ENCODE measurements at places on chromosomes 4 and X.
A peak's percentile ranks its signal among the peaks of the same experiment; 100 is the strongest.

GRCh38 chrX:53547668-53548067 is 113.5 kb upstream of the HSD17B10 start:
- DNase-seq = no peak

- DNase-seq = no peak
Observed at GRCh38 chr4:141640696-141641095, 4.3 kb downstream of the IL15 start.

DNA sequence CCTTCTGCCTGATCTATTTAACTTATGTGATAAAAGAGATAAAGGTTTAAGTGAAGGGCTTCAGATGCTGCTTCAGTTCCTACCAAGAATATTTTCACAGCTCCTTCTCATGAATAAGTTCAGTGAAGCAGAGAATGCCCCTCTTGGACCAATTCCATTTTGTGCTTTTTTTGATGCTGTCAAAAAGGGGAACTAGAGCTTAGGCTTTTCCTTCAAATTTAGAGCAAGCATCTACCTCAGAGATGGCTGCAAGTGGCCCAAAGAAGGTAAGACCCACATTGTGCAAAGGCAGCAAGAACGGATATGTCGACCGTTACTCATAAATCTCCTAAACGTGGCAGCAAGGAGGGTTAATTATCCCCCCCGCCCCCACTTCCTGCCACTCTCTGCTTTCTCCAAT is 4.5 kb downstream of the CHRDL1 start:
- no peak for DNase-seq

- no peak for DNase-seq
Observed at GRCh38 chrX:72023071-72023470, 108.6 kb downstream of the RTL5 start.

DNA sequence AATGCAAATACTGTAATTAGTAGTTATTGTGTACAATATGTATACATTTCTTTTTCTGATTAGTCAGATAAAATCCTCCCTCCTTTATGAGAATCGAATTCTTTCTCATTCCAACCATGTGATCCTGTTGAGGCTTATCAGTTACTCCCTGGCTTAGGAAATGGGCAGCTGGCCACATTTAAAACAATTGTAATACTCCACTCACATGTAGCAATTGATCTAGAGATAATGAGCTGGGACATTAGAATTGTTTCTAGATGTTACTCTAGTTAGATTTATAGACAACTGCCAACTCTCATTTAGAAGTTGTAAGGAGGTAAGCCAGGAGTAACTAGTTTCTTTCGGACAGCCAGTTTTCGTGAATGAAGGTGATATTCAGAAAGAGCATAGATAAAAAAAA is 859.3 kb upstream of the AADAT start:
- no peak for DNase-seq

DNA sequence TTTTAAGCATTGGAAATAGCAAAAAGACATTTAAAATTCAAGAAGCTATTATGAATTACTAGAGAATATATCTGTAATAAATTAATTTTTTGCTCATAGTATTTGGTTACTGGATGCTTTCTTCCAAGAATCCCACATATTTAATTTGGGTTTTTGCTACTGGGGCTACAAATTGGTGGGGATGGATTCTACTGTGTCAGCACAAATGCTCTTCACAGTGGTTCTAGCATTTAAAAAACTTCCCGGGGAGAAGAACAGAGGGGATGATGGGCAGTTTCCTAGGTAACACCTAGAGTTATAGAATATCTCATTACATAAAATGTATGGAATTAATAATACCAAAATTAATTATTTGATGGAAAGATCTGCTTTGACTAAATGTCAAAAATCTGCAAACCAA is 68.9 kb upstream of the PRPS2 start:
- DNase-seq = no peak

DNA sequence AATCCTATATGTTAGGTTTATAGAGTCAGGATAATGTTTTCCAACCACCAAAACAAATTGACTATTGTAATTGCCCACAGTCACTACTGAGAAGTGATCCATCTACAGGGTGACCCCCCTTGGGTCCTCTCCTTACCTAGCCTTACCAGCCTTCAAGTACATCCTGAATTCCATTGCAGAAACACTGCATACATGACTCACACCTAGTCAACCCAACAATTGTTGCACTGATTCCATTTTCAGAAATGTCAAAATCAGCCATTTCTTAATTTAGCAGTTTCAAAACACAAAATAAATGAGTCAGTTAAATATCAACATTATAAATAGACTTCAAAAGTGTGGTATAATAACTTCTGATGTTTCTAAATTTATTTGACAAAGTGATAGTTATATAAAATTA is 106.3 kb upstream of the TNIP3 start:
- DNase-seq = no peak

GRCh38 chr4:3860061-3860912 is 94.1 kb downstream of the ADRA2C start:
- DNase-seq = no peak

DNA sequence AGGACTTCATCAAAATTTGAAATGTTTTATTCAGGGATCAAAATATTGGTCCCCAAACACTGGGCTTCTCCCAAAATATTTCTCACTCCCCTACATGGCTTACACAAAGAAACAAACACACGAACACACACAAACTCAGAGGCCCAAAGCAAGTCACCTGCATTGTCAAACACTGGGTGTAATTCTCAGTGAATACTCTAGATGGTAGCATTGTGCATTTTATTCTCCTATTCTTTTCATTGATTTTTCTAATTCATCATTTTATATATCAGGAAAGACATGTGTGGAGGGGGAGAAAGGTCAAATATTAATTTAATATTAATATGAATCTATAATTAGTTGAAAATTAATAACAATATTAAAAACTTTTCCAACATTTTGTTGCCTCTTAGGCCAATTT is 72.3 kb upstream of the TNMD start:
- no peak for DNase-seq

- no peak for DNase-seq
Observed at GRCh38 chrX:64204252-64204651, 1.3 kb downstream of the AMER1 start.

- no peak for DNase-seq
Observed at GRCh38 chr4:124703154-124703553, 9.4 kb downstream of the ANKRD50 start.

GRCh38 chrX:153644356-153645125 is 2.5 kb upstream of the DUSP9 start:
- DNase-seq = no peak

- DNase-seq = no peak
Observed at GRCh38 chr4:13918991-13919441, 291.5 kb upstream of the BOD1L1 start.

GRCh38 chr4:79224777-79225104 is 101.1 kb downstream of the NAA11 start:
- no peak for DNase-seq

GRCh38 chr4:126794363-126794762 is 838.4 kb upstream of the INTU start:
- DNase-seq = no peak

DNA sequence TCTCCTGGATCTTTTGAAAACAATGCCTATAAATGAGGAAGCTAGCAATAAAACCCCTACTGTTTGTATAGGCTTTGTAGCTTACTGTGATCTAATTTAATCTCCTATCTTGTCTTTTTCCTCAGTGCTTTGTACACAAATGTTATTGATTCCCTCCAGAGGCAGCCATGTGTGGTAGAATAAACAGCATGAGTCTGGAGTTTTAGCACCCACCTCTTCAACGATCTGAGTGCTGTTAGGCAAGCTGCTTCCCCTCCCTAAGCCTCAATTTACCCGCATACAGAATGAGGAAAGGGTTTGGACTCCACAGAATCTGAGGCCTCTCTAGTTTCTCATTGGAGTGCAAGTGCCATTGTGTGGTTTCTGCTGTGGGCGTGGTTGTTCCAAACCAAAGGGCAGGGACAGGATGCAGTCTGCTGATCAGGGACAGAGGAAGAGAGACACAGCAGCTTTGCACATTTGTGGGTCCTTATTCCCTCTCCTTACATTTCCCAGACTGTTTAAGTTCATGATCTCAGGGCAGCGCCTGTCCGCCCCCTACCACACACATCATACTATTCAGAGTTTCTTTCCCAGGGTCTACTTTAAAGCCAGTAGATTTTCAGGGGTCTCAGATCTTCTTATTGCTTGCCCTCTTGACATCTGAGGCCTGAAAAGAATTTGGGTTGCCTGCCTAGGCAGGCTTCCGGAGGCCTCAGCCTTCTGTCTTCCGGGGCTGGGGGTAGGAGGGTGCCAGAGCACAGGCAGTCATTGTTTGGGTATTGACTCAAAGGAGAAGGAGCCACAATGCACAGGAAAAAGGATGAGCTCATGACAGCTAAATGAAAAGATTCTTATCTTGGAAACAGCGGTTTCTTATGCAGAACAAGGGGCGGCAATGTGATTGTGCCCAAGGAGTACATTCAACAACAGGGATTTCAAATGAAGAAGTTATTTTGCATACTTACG is 114.9 kb upstream of the TEX13D start:
- peak; percentile 43 for DNase-seq

DNA sequence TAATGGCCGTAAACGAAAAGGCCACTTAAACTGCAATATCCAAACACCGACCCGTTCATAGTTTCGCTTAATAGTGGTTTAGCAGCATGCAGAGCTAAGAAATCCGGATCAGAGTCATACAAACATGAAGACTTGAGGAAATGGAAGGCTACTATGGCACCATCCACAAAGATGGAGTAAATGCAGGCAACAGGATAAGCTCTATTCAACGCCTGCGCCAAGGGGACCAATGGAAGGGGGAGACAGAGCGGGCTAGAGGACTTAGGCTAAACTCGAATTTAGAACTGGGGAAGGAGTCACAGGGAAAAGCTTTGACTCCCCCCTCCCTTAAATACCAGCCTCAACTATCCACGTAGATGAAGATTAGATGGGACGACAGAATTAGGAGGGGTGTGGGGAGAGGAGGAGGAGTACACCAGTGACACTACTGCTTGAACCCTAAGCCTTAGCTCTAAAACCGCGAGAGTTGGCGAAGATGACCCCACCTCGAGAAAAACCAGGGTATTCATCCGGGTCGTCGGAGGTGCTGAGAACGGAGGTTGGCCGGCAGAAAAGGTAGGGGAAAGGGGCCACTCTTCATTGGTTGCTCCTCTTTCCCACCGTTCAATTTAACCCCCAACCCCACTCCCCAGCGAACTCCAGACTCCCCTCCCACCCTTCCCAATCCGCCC is 3.5 kb downstream of the HUWE1 start:
- DNase-seq = peak; percentile 22

DNA sequence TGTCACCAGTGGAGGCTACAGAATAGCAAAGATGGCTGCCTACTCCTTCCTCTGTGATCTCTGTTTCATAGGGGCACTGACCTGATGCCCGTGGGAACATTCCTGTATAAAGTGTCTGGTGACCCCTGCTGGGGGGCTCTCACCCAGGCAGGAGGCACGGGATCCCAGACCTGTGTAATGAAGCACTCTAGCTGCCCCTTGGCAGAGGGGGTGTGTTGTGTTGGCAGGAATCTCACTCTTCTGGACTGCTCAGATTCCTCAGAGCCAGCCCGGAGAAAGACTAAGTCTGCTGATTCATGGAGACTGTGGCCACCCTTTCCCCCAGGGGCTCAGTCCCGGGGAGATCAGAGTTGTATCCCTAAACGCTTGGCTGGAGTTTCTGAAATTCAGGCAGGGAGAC is 648.3 kb downstream of the SPRY1 start:
- no peak for DNase-seq

GRCh38 chrX:24260842-24261550 is 52.9 kb downstream of the SUPT20HL2 start:
- no peak for DNase-seq

DNA sequence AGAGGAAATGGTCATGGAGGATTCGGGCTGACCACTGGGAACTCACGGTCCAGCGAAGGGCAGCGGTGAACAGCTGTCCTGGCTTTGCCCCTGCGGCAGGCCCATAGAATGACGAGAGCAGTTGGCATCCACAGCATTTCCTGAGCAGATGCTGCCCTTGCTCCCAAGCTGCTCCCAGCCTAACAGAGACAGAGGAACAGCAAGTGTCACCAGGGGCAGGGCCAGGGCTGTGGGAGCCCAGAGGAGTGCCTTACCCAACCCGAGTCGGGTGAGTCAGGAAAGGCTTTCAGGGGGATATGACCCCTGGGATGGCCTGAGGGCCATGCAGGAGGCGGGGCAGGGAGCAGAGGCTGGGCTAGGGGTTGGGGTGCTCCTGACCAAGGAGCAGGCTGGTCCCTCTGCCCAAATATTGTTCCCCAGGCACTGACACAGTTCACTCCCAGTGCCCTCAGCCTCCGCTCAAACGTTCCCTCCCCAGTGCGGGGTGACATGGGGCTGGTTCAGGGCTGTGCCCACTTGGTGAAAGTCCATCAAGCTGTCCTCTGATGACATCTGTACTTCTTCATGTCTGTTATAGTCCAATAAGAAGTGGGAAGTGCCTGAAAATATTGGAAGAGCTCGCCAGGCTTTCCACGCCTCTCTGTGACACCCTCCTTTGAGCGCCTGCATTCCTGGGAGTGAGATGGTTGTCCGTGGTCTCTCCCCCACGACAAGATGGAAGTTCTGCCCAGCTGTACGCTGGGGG is 64.7 kb upstream of the GPR78 start:
- no peak for DNase-seq

DNA sequence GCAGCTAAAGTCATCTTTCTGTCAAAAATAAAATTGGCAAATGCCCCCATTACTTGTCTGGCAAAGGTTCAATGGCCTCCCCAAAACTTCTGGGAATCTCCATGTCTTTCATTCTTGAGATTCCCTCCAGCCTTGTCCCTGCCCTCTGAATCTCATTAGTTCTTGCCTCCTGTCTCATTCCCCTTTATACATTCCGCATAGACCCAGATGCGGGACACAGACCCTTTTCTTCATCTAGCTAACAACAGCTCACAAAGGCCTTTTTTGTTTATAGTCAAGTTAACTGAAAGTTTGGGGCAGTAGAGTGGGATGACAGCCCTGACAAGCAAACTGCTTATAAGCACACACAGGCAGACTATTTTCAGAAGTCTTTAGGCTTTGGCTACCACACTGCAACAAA is 306.1 kb upstream of the FAM241A start:
- no peak for DNase-seq

GRCh38 chr4:121122661-121123060 is 41.5 kb downstream of the TNIP3 start:
- no peak for DNase-seq

DNA sequence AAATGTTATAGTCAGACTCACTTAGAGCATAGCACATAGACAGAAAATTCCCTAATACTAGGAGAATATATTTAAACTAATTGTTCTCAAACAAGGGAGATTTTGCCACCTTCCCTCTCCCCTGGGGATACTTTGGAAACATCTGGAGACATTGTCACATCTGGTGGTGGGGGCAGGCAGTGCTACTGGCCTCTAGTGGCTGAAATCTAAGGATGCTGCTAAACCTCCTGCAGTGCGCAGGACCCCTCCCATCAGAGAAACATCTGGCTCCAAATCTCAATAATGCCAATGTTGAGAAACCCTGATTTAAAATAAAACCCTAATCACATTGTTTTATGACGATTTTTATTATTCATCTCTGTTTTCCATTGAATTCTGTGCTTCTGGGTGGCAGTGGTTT is 244.9 kb downstream of the FRMPD4 start:
- DNase-seq = no peak

DNA sequence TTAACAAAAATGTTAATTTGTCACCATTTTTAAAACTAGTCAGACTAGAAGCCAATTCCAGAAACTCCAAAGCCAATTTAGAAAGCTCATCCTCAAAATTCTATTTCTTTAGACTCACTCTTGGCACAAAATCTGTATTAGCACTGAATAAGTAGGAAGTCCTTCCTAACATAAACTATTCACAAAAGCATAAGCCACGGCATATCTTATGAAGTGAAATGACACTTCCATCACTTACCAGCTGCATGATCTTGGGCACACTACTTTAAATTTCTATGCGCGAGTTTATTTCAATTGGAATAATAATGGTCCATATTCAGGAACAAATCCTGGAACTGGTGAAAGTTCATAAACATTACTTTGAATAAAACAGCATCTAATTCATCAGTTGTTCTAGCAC is 1544.0 kb downstream of the TECRL start:
- DNase-seq = no peak
